NCI-H69 (cell line): ENCODE measurements at places on chromosomes 12 and 14.

DNA sequence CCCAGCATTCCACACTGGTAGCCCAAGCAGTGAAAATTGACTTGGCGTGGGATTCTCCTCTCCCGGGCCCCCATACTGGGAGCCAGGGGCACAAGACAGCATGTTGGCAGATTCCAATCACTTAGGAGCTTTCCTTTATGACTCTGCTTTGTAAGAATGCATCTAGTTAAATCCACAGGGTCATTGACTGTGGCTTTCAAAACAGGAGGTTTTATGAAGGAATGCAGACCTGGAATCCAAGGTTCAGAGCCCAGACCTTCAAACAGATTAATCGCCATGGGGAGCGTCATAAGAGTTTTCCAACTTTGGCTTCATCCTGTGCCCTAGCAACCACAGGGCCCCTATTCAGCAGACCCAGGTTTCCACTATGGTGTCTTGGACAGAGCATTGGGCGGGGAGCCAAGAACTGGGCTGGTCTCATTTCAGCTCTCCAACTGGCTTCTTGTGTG lies 76.4 kb upstream of the RMST start:
- peak; percentile 38 for DNase-seq

- DNase-seq = no peak
Measured at GRCh38 chr12:95515197-95515596, 36.1 kb downstream of the USP44 start.

DNA sequence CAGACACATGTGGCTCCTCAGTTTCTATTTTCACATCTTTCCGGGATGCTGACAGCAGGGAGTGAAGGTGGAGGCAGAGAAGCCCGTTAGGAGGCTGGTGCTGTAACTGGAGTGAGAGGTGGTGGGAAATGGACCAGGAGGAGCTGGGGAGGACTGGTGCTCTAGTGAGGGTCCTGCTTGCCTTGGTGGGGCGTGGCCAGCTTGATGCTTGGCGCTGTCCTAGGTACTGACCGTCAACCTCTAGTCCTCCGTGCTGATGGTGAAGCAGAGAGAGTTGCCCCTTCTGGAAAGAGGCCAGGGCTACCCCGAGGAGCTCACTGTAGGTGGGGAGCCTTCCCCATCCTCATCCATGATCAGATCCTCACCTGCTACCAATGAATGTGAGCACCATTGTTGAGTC lies 1.4 kb downstream of the TRMT61A start:
- DNase-seq = no peak

DNA sequence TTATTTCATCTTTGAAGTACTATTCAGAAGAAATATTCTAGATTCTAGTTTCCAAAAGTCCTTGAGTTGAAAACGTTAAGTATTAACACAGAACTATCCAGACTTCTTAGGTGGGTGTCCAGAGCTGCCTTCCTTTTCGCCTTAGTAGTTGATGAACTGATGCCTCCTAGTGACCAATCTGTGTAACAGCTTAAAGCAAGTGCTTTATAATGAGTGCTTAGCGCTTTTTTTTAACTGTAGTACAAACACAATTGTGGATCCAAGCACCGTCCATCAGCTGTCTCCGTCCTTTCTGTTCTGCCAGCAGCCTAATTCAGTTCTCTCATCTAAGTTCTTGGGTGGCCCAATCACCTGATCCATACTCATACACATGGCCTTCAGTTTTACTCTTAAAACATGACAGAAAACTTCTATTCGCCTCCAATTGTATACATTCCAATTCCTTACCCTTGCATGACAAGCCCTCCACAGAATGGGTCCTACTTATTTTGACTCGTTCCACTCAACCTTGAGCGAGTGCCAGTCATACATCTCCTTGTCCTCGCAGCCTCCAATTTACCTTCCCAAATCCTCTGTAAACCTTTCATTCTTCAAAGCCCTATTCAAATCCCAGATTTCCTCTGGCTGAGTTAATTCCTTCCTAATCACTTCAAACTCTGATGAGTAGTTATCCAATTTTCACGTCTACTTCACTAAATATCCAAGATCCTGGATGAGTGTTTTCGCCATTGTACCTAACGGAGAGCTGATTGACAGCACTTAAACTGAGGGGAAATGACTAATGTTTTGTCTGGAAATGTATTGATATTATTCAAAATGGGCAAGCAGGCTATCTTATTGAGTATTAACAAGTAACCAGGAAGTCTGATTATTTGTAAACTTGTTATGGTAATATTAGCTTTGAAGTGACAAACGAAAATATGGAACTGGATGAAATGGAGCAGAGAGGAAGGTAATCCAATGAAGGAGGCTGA lies 5.8 kb upstream of the PHLDA1 start:
- peak; percentile 83 for DNase-seq

GRCh38 chr14:88576222-88576621 lies 13.4 kb downstream of the ZC3H14 start:
- DNase-seq = no peak

GRCh38 chr12:1852076-1852475 lies 31.7 kb downstream of the LRTM2 start:
- no peak for DNase-seq

DNA sequence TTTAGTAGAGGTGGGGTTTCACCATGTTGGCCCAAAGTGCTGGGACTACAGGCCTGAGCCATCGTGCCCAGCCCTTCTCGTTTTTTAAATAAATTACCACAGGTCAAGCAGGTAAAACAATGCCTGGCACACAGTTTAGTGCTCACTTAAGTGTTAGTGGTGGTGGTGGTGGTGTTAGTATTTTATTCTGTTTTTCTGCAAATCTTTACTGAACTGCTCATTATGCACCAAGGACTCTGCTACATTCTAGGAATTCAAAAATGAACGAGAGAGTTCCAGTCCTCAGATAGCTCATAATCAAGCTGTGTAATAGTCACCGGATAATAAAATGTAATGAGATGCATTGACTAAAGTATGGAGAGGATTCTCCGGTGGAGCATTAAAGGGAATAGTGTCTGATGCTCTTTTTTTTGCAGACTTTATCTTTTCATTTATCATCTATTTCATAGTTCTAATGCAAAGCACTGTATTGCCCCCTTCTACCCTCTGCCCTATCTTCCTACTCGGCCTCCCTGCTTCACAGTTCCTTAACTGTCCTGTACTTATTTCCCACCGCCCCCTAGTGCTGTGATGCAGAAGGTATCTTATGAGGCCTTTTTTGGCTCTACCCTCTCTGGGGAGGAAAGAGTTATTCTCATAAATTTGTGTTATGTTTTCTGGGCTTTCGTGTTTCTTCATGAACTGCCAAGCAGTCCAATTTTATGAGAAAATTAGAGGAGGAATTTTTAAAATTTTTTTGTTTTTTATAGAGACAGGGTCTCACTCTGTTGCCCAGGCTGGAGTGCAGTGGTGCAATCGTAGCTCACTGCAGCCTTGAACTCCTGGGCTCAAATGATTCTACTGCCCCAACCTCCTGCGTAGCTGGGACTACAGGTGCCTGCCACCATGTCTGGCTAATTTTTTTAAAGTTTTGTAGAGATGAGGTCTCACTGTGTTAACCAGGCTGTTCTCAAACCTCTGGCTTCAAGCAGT lies 1.0 kb downstream of the ITFG2 start:
- DNase-seq = peak; percentile 87

GRCh38 chr14:93780813-93781400 lies 7.4 kb downstream of the PRIMA1 start:
- no peak for DNase-seq

GRCh38 chr12:65637774-65638173 lies 186.5 kb upstream of the HMGA2 start:
- DNase-seq = no peak

DNA sequence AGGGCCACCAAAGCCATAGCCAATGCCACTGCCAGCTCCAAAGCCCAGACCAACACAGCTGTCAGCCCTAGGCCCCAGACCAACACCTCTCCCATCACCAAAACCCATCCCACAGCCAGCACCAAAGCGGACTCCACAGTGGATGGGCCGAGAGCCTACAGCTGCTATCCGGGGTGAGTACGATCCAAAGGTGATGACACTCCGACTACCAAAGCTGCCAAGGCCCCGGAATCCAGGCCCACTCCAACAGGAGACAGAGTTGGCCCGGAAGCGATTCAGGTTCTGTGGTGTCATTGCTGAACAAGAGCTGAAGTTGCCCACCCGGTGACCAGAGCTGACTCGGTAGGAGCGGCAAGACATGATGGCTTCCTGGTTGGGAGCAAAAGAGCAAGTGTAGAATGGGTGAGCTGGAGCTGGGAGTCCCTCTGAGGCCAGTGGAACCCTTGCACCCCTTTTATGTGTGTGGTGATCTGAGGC lies at the start of gene KRT84:
TSS of gene KRT84 (minus strand) at position 427 of the 477 bp plus-strand sequence. CDS start at position 360, 67 bp downstream.
- no peak for DNase-seq

DNA sequence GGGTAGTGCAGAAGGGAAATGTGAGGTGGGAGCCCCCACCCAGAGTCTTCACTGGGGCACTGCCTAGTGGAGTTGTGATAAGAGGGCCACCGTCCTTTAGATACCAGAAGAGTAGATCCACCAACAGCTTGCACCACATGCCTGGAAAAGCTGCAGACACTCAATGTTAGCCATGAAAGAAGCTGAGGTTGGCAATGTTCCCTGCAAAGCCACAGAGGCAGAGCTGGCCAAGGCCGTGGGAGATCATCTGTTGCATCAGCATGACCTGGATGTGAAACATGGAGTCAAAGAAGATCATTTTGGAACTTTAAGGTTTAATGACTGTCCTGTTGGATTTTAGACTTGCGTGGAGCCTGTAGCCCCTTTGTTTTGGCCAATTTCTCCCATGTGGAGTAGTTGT lies 468.4 kb upstream of the FOXG1 start:
- DNase-seq = no peak

DNA sequence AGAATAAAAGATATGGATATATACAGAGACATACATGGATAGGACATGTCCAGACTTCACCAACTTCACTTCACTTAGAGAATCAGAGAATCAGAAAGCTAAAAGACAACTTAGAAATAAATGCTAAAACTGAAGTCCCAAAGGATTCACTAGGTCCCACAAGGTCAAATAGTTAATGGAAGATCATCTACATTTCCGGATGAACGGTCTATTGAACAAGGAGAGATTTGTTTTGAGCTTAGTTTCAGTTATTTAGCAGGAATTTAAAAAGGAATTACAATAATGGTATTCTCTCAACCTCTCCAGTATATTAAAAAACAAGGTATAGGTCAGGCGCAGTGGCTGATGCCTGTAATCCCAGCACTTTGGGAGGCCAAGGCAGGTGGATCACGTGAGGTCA lies 187.0 kb downstream of the MED13L start:
- no peak for DNase-seq
